Activated T-helper 1 cell treated with anti-CD3 and anti-CD28 coated beads, Interleukin-12 subunit alpha, Interleukin-12 subunit beta, Interleukin-2, Interleukin-4 antibody, amounts not matched to agents 30 ng/mL and 10 ng/mL and 1 ng/mL, durations not matched to agents 14 hours and 24 hours and 36 hours (primary cell): ENCODE measurements at places on chromosomes 11 and 22. TPM values are rescaled to one million over a fixed set of nuclear protein-coding genes. Genes with fewer than 3 reads are reported as not detected.

DNA sequence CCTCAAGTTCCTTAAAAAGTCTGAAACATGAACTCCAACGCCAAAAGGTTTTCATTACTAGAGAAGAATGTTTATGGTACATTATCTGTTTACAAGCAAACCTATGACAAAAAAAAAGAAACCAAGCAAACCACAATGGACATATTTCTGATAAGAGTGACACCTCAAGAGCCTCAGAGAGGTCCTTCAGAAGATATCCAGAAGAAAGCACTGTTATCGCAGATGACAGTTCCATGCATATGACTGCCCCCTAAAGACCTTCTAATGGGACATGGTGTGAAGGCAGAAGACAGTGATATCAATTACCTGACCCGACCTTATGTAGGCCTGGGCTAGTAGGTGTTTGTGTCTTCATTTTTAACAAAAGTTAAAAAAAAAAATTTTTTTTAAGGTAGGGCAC, 3.1 kb downstream of the HDHD5 start:
- DNase-seq = no peak

DNA sequence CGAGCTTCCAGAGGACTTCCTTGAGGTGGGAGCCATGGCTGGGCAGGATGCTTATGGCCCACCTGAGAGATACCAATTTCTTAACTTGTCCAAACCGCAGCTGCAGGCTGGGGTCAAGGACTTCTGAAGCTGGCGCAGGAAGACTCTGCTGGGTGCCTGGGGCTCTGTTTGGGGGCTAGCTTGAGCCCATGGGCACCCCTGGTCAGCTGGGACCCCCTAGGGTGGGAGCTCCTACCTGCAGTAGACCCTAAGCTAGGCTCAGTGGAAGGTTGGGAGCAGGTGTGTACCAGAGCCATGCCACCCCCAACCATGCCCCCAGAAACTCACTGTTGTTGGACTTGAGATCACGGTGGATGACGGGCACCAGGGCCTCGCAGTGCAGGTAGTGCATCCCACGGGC, 1.3 kb downstream of the MAP3K11 start:
- no peak for DNase-seq

DNA sequence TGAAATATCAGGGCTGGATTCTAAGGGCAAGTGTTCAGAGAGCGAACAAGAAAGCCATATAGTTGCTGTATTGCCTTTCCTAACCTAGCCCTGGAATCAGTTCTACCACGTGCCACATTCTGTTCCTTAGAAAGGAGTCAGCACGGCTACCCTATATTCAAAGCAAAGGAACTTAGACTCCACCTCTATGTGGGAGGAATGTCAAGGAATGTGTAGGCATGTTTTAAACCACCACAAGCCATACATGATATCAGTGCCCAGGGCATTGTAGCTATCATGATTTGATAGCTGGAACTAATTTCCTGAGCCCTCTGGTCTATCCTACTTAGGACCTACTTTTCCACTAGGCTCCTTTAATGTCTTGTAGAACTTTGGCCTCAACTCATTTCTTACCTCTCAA, 2.5 kb upstream of the EIF4ENIF1 start:
- no peak for DNase-seq

DNA sequence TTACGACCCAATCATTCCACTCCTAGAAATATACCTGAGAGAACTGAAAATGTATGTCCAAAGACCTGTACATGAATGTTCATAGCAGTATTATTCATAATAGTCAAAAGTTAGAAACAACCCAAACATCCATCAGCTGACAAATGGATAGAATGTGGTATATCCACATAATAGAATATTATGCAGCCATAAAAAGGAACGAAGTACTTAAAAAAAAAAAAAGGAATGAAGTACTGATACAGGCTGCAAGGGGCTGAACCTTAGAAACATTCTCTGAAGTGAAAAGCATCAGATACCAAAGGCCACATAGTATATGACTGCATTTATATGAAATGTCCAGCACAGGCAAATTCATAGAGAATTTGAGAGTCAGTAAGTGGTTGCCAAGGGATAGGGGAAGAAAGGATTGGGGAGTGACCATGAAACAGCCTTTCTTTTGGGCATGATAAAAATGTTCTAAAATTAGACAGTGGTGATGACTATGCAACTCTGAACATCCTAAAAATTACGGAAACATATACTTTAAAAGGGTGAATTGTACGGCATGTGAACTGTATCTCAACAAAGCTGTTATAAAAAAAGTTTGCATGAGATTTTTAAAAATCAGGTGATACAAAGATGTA, 1.8 kb downstream of the TPST2 start:
- DNase-seq = no peak

- no peak for DNase-seq
Measured at GRCh38 chr11:62875698-62876478, 4.8 kb upstream of the SLC3A2 start.

- DNase-seq = no peak
Measured at GRCh38 chr11:118908901-118909618, 16.7 kb downstream of the BCL9L start.

- no peak for DNase-seq
Measured at GRCh38 chr22:45867906-45868555, 108.9 kb downstream of the WNT7B start.

- DNase-seq = no peak
Measured at GRCh38 chr11:34757026-34757451, 136.1 kb downstream of the EHF start.

The SMPD1 gene
- total RNA-seq = 8.5 and 9.4 TPM in 2 replicates

The NTM gene
- total RNA-seq = not detected in 2 replicates

The OPCML gene
- not detected in 2 replicates for total RNA-seq

The MIEF1 gene
- total RNA-seq = 59.4 and 60.2 TPM in 2 replicates
